ENCODE measurements at places on chromosomes 5 and 9.

DNA sequence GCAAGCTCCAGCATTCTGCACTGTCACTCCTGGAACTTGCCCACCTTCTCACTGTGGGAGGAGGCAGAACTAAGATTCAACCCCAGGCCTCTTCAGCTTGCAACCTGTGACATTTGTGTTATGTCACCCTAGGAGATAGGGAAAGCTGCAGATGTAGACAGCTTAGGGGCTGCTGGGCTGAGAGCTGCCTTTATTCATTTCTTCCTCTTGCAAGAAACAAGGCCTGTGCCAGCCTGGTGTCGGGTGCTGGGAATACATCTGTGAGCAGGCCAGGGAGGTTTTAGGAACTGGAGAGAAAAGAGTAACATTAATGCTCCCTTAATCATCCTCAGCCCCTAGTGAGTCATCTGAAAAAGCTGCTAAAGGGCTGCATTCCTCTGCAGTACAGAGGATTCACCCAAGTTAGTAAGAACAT lies 101.8 kb downstream of the FGF18 start:
- peak; percentile 66 for DNase-seq

DNA sequence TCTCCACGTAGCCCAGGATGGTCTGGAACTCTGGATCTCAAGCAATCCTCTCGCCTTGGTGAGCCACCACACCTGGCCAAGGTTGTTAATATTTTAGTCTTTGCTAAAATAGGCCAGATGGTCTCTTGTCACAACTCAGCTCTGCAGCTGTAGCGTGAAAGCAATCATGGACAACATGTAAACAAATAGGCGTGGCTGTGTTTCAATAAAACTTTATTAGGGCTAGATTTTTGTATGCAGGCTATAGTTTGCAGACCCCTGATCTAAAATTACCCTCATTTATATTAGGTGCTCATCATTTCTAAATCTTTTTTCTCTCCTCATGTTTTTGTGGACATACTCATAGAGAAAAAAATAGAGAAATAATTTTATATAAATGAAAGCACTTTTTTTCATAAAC lies 72.1 kb upstream of the SLC28A3 start:
- DNase-seq: no peak

GRCh38 chr5:73395256-73395655 lies 53.3 kb downstream of the FOXD1 start:
- DNase-seq: no peak

GRCh38 chr9:35660966-35661415 lies 2.9 kb downstream of the CCDC107 start:
- DNase-seq: no peak

GRCh38 chr5:56838409-56839039 lies 23.2 kb downstream of the MAP3K1 start:
- no peak for DNase-seq

- no peak for DNase-seq
Observed at GRCh38 chr5:38018016-38018415, 178.2 kb upstream of the GDNF start.

GRCh38 chr5:168529374-168530234 lies 499 bp downstream of the FBLL1 start:
- no peak for DNase-seq

GRCh38 chr5:139788294-139788910 lies 7.2 kb upstream of the PSD2 start:
- no peak for DNase-seq

- DNase-seq: no peak
Observed at GRCh38 chr9:136539427-136540421, 6.1 kb downstream of the NOTCH1 start.

DNA sequence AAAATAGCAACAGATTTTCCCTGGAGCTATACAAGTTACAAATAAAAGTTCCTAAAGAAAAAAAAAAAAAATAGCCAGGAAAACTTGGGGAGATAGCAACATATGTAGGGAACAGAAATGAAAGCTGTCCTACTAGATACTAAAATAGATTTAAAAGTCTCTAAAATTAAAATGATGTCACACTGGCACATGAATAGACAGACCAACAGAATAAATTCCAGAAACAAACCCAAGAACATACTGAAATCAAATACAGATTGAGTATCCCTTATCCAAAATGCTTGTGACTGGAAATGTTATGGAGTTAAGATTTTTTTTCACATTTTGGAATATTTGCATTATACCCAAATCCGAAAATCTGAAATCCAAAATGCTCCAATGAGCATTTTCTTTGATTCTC lies 23.8 kb downstream of the GOLPH3 start:
- DNase-seq: no peak

DNA sequence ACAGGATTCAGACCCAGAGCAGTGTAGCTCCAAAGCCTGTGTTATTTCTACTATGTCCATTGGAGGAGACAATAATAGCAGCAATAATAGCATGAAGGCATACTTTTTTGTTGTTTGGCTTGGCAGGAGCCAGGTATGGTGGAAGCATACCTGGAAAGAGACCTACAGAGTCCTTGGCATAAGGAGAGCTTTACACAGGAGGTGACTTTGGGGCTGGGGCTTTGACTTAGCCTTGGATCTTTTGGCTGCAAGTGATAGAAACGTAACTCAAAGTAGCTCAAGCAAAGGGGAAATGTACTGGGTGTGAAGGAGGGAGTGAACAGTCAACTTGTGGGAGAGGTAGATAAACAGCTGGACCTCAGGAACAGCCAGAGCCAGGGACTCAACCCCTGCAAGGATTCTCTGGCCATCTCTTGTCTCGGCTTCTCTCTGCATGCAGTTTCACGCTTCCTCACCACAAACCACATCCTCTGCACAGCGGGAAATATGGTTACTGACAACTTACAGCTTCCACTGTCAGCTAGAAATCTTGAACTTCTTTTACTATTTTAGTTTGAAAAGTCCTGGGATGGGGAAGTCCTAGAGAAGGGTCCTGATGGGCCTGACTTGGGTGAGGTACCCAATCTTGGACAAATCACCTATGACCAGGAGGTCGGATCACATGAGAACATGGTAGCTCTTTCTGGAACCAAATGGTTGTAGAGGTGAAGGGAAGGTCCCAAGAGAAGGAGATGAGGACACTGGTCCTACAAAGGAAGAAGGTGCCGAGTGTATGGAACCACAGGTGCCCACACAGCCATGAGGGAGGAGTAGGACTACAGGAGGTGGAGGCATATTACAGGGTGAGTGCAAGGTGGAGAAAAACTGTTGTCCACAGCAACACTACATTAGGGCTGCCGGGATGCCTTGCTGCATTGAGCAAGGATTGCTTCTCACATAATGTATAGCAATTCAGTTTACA lies 47.0 kb upstream of the TGFBR1 start:
- no peak for DNase-seq

DNA sequence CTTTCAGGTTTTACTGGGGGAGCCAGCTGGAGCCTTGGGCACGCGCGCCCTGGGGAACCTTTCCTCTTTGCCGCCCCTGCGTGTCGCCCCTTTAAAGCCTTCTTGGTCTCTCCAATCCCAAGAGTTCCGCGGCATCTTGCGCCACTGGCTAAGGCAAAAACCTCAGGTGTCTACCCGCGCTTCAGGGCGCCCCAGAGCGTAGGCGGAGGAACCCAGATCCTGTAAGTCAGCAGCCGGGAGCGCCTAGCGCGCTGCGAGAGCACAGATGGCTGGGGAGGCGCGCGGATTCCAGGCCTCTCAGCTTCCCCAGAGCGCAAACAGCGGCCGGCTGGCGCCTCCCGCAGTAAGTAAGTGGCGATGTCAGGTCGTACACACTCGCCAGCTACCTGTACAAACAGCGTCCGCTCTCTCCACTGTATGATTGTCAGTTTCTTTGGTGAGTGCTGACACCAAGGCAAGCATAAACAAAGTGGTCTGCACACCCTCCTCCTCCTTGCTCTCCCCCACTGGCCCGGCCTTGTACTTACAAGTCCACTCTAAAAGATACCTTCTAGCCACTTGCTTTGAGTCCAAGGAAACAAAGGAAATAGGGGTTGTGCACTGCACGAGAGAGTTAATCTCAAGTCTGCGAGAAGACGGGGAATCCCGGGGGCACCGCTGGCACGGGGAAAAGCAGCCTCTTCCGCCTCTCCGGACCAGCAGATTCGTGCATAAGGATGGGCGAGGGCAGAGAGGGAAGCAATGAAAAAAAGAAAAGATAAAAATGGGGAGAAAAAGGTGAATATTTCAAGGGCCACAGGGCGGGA lies 2.9 kb downstream of the HTR1A start:
- no peak for DNase-seq

DNA sequence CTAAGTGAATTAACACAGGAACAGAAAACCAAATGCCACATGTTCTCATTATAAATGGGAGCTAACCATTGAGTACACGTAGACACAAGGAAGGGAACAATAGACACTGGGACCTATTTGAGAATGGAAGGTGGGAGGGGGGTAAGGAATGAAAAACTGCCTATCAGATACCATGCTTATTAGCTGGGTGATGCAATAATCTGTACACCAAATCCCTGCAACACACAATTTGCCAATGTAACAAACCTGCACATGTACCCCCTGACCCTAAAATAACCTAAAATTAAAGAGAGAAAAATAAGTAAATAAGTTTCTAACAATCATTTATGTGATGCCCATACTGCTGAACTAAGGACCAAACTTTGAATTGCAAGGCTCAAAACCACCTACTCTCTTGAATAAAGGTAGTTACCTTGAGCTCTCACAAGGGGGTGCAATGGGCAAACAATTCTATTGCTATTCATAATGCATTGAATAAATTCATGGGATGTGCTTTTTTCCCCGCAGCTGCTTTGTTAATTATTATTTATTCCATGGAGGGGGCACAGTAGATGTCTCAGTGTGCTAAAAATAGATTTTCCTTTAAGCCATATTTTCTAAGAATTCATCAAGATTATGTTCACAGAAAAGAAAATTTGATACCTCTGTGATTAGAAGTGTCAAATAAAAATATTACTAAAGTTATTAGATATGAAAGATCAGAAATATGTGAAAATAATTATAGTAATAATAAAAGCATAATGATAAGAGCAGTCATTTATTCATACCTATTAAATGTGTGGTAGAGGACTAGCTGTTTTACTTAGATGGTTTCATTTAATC lies 76.2 kb upstream of the PTPN3 start:
- DNase-seq: peak; percentile 36

- no peak for DNase-seq
Observed at GRCh38 chr5:33336891-33337636, 103.7 kb upstream of the TARS1 start.

GRCh38 chr5:69043655-69043996 lies 50.2 kb upstream of the SLC30A5 start:
- no peak for DNase-seq

GRCh38 chr5:160118349-160119141 lies 705 bp downstream of the PWWP2A start:
- DNase-seq: no peak

DNA sequence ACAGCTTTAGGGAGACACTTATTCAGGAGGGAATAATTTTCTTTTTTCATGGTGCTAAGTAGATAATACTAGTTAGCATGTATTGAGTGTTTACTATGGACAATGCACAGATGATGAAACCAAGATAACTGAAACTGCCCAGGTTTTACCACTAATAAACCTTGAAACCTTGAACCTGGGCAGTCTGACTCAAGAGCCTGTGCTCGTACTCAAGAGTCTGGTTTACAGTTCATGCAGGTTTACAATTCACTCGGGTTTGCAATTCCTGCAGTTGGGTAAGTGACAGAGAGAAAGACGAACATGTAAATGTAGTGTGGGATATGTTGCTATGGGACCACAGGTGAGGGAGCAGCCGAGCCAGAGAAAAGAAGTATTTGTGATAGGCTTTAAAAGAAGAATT lies 28.2 kb downstream of the NUP214 start:
- no peak for DNase-seq

DNA sequence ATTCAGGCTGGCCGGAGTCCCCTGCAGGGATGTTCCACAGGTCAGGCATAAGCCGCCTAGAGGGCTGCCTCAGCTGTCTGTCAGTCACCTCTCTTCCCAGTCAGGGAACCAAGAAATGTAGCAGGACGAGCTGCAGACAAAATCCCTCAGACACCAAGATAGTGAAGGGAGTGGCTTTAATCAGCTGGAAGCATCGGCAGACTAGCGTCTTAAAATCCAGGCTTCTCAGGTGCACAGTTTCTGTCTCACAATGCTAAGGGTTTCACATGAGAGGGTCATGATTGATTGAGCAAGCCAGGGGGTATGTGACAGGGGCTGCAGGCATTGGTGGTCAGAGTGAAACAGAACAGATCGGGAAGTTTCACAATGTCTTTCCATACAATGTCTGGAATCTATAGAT lies 247.2 kb downstream of the CDH10 start:
- no peak for DNase-seq

- no peak for DNase-seq
Observed at GRCh38 chr5:113378081-113378480, 56.7 kb downstream of the TSSK1B start.

- DNase-seq: no peak
Observed at GRCh38 chr9:33223696-33224095, 16.3 kb upstream of the SPINK4 start.

DNA sequence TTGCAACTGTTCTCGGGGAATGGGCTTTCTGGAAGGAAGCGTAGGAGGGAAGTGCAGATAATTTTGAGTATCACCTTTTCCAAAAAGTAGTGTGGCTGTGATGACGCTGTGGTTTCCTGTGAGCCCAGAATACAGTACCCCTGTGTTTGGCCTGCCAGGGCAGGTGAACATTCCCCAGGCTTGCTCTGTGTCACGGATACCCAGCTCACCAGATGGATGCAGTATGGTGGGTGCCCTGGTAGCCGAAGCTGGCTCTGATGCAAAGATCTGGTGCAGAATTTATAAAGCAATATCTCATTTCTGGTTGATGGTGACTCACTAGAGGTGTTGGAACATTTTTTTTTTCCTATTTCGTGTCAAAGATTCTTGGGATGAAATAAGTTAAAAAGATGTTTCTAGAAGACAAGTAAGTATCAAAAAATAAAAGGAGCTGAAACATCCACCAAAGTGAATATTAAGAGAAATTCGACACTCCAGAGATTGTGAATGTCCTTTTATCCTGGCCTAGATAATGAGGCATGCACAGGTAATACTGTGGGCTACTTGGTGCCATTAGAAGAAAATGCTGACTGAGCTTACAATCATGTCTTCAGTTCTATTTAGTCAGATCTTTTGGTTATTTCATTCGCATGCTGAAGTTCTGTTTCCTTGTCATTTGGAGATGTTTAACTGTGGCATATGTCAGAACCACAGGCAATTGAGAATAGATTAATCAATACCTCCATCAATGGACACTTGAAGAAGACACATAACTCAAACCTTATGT lies 200.1 kb downstream of the GADD45G start:
- DNase-seq: no peak

GRCh38 chr9:78214492-78214891 lies 21.4 kb upstream of the CEP78 start:
- DNase-seq: no peak

DNA sequence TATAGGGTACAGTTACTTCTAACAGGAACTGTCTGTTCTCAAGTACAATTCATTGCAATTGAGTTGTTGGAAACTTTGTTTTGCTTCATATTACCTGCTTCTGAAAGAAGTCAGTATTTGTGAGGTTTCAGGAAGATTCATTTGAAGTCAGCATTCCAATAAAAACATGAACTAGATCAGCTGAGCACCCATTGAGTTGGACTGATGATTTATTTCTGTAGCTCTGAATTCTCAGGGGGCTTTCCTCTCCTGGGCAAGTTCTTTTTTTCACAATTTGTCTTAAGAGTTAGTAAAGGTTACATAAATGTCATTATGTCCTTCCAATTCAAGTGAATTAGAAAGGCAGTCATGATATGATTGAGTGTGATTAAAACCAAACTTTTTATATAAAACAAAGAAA lies 16.2 kb upstream of the KIF2A start:
- DNase-seq: no peak

- no peak for DNase-seq
Observed at GRCh38 chr5:555058-555623, 30.9 kb upstream of the SLC9A3 start.

All from HS-27A (cell line).